Eye (tissue), 1 donor: ENCODE measurements at places on chromosomes 6 and 20.

DNA sequence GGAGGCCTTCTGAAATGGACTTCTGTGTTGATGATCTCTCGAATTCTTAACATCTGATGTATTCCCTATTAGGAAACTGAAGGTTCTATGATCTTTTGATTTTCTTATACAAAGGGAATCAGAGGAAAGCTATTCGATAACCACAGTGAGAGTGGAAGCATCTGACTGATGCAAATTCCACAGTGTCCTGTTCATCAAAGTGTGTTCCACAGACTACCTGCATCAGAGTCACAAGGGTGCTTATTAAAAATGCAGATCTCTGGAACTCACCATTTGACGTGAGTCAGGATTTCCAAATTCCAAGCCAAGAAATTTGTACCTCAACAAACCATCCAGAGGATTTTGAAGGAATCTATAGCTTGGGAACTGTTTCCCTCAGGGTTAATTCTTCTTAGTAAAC lies 4.4 kb upstream of the MEP1A start:
- no peak for DNase-seq

- no peak for DNase-seq
Measured at GRCh38 chr6:147595961-147596360, 87.5 kb downstream of the SAMD5 start.

GRCh38 chr20:61896058-61896961 lies 169.4 kb downstream of the TAF4 start:
- peak; percentile 84 for DNase-seq

- no peak for DNase-seq
Measured at GRCh38 chr6:30979141-30979540, 4.4 kb upstream of the MUC21 start.

GRCh38 chr6:38443352-38444144 lies 196.2 kb downstream of the BTBD9 start:
- DNase-seq, result peak; percentile 24

- peak; percentile 22 for DNase-seq
Measured at GRCh38 chr20:57195469-57196100, 70.9 kb downstream of the BMP7 start.

DNA sequence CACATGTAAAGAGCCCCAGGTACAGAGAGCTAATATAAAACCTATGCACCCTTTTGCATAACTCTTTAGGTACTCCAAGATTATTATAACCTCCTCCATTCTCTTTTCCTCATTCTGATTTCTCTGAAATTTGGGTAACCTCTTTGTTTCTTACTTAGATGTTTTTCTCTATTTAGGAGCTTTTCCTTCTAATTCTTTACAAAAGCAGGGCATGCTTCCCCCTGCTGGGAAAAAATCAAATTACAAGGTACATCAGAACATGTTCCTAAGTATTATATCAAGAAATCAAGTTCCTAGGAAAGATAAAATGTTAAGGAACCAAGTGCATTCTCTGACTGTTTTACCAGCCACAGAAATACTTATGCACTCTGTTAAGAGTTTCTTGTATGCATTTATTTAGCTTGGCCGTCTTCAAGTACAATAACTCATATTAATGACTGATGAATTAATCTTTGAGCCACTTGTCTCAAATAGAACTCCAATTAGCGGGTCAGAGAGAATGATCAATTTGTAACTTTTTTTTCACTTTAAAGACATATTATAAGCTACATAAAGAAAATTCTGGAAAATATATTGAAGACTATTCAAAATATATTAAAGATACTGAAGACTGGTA lies 2.1 kb downstream of the KHDRBS2 start:
- peak; percentile 88 for DNase-seq

DNA sequence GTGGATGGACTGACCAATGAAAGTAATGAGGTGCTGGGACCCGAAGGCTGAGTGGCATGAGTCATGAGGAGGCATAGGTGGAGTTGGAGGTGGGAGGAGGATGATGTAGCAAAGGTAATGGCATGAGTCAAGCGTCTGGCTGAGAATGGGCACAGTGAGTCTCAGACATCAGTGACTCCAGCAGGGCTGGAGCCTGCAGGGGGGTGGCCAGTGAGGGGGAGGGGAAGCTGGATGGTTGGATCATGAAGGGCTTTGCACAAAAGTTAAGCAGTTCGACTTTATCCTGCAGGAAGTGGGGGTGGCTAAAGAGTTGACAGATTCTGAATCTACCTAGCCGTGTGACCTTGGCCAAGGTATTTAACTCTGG lies 99.0 kb upstream of the IYD start:
- no peak for DNase-seq
